ENCODE measurements at places on chromosomes 5 and 9. TPM values are rescaled to one million over a fixed set of nuclear protein-coding genes. Genes with fewer than 3 reads are reported as not detected.

- DNase-seq = no peak
Measured at GRCh38 chr5:16723821-16724220, 107.0 kb upstream of the RETREG1 start.

DNA sequence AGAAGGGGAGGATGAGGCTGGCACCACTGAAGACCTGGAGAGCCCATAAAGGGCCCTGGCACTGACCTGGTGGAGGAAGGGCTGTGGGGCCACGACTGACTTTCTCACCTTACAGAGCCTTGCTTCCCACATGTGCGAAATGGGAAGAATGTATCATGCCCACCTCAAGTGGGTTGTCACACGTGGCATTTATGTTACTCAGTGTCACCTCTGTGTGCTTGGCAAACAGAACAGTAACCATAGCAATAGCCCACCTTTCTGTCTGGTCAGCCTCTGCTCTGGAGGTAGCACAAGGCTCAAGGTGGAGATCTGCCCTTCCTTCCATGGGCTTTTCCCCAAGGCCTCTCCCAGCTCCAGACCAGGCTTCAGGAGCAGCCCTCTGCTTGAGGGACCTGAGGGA lies 16.7 kb downstream of the TCF7 start:
- no peak for DNase-seq

Gene TRIP13
- 0.15 TPM for total RNA-seq

Gene HTR4
- 0.12 TPM for total RNA-seq

DNA sequence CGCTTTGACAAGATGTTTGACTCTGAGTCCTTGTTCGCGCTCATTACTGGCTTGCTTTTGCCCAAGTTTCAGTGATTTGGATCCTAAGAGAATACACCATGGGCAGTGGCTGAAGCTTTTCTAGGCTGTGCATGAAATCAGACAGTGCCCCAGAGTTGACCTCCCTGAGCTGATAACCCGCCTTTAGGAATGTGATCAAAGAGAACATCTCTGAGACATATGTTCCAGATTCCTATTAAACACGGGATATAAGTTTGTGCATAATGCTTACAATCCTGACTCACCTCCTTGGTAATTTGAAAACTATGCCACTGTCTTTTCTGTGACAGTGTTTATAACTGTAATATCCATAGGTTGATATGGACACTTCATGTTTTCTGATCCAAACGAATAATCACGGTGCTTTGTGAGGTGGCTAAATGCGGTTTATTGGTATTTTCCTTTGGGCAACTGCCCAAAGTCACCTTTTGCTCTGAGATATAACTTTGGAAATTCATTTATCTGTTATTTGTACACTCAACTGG lies 732.9 kb downstream of the MTRR start:
- no peak for DNase-seq

Gene CDH6
- 1.8 TPM for total RNA-seq

DNA sequence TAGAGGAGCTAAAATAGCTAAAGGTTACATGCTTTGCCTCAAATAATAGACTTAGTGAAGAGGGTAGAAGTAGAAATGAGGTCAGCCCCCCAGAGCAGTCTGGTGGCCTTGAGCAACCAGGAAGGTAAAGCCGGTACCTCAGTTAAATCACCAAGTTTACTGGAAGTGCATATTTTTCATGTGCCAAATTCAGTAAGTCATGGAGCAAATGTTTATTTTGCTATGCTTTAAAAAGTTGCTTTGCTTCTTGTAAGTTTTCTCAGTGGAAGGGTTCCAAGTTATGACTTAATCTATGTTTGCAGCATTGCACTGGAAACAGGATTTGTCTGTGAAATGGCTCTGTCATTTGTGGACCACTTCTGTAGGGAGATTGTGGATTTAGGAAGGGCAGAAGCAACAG lies 256.7 kb downstream of the ARRDC3 start:
- no peak for DNase-seq

DNA sequence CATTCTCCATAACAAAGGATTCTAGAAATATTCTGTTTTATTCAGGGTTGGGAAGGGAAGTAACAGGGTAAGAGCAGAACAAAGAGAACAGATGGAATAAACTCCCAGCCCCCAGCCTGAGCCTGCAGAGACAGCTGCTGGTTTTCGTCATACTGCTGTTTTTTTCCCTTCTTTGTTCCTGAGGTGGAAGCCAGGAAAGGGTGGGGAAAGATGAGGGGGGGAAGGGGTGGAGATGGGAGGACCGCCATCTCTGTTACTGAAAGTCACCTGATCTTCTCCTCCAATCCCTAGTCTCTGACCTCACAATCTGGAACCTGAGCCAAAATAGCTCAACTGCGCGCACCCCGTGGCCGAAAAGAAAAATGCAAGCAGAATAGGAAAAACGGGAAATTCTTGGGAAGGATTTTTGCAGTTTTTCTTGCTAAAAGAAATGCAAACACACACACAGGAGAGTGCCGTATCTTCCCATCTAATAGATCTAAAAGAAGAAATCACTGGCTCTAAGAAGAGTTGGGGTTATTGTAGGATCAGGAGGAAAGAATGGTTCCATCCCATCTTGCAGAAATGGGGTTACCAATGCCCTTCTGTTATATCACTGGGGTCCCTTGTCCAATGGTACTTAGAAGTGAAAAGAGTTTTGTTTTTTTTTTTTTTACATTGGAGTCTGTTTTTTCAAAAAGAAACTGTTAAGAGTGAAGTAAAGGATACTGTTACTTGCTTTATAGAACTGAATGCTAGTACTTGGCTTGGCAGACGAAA lies 57.9 kb downstream of the DIAPH1 start:
- peak; percentile 63 for DNase-seq

Data from right lobe of liver (tissue), 6 donors.